ENCODE measurements at places on chromosomes 1 and 21.

- no peak for DNase-seq
These were observed 8.5 kb downstream of the C1orf141 start for GRCh38 chr1:67126111-67126746.

- DNase-seq, result peak; percentile 76
These were observed 1.0 kb downstream of the ARID4B start for GRCh38 chr1:235326719-235327558.

DNA sequence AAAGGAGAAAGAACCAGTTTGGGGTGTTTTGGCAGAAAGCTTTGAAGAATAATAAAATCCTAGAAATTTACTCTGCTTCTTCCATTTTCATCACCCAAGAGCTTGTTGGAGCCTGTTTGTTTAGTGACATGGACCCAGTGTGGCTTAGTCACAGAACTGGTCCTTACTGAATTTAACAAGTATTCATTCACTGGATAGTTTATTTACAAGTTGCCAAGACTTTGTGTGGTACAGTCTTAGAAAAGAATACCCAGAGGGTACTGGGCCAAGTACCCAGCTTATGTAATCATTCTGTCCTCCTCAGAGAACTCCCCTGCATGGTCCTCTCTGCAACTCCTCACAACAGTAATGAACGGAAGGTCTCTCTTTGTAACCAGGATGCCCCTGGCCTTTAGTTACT lies 16.4 kb downstream of the RAB4A start:
- no peak for DNase-seq

GRCh38 chr1:179478370-179478769 lies 97.4 kb downstream of the NPHS2 start:
- DNase-seq, result no peak

- no peak for DNase-seq
These were observed 40.0 kb downstream of the EPHB2 start for GRCh38 chr1:22750685-22751051.

Measured in T-cell (primary cell).